ENCODE measurements at places on chromosomes 11 and 22.
A peak's percentile ranks its signal among the peaks of the same experiment; 100 is the strongest.

- peak; percentile 67 for DNase-seq
Measured at GRCh38 chr22:47245786-47246185, 483.3 kb downstream of the TBC1D22A start.

GRCh38 chr11:7528514-7529049, 14.8 kb downstream of the PPFIBP2 start:
- DNase-seq = no peak

- no peak for DNase-seq
Measured at GRCh38 chr11:17722000-17722643, 2.8 kb downstream of the MYOD1 start.

GRCh38 chr11:92804388-92804966, 165.0 kb upstream of the MTNR1B start:
- DNase-seq = no peak

DNA sequence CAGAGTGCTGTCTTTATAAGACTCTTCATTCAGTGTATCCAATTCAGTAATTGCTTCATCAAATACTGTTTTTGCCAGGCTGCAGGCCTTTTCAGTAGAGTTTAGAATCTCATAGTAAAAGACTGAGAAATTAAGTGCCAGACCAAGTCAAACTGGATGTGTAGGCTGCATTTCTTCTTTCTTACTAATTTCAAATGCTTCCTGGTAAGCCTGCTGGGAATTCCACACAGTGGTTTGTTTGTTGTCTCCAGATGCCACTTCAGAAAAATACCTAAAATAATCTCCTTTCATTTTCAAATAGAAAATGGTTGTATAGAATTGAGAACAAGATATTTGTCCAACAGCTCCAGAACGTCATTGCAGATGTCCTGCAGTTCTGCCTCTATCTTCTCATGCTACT, 34.7 kb downstream of the LDHAL6A start:
- no peak for DNase-seq

GRCh38 chr11:70071996-70072395, 6.1 kb upstream of the ANO1 start:
- peak; percentile 67 for DNase-seq

- no peak for DNase-seq
Measured at GRCh38 chr11:63911876-63912275, 5.1 kb downstream of the RCOR2 start.

DNA sequence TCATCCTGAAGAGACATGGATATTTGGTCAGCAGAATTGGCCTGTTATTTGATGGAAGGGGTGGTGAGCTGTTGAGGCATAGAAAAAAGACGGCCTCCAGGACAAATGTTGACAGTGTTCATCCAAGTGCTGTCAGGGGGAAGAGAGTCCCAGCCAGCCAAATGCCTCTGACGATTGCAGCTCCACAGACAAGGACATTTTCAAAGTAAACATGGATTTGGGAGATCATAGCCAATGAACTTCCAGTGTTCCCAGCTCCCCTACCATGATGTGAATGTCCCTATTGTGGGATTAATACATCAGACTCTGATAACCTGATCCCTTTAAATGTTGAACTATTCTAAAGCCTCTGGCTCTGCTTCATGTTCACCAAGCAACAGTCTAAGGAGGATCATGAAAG, 31.2 kb upstream of the PSMA1 start:
- DNase-seq = no peak

- no peak for DNase-seq
Measured at GRCh38 chr11:46912526-46913150, 5.7 kb downstream of the LRP4 start.

DNA sequence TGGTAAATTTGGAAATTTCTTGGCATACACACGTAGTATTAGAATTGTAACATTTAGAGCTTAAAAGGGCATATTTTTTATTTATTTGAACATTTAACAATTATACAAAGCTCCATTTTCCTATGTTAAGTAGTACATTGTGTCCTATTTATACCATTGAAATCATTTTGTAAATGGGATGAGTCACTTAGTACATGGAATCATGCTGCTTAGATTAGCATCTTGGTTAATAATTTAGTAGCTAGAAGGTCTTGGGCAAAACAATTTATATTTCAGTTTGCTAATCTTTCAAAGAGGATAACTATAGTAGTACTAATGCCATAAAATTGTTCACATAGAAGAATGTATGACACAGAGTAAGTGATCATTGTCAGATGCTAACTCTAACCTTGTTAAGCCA, 450.1 kb upstream of the LUZP2 start:
- DNase-seq = no peak

DNA sequence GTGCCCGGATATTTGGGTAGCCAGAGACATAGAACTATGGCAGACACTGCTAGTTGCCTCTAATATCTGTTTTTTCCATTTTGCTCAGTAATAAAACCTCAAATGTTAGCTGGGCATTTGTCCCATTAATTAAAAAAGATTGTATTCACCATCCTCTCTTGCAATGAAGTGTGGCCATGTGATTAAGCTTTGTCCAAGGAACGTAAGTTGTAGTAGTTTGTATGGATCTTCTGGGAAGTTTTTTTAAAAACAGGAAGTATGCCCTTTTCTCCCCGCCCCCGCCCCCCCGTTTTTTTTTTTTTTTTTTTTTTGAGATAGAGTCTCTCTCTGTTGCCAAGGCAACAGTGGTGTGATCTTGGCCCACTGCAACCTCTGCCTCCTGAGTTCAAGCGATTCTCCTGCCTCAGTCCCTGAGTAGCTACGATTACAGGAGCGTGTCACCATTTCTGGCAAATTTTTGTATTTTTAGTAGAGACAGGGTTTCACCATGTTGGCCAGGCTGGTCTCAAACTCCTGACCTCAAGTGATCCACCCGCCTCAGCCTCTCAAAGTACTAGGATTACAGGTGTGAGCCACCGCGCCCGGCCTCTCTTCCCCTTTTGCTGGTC, 1.7 kb upstream of the TMEM135 start:
- DNase-seq = no peak

DNA sequence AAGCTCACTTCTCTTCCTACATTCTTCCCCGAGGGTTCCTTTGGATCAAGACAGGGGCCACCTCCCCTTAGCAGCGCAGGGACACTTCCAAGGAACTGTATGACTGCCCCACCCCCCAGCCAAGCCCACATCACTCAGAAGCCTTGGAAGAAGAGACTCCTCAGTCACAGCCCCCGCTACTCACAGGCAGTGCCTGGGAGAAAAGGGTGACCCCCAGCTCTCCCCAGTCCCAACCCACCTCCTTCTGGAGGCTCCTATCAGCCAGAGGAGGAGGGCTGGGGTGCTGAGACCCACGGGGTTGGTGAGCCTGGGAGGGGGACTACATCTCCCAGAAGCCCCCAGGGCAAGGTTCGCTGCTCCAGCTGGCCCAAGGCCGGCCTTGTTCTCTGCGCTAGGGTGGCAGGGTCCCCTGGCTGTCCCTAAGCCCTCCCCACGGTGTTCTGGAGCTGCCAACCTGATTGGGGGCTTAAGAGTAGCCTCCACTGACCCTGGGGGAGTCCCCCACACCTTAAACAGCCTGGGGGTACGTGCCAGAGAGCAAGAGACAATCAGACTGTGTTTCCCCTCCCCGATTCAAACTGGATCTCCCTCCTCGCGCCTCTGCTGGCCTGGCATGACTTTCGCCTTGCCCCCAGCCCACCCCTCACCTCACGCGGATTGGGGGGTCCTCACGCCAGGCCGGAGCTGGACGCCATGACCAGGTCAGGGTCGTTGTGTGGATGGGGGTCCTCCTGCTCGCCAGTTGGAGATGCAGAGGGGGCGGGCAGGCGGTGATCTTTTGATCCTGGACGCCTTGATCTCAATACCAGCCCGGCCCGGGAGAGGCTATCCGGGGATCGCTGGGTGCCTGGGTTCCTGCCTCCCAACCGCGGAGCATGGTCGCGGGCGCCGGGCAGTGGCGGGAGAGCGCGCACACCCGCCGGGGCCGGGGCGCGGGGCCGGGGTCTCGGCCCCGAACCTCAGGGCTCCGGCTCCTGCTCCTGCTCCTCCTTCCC, 838 bp downstream of the BCL9L start:
- no peak for DNase-seq

- DNase-seq = no peak
Measured at GRCh38 chr11:12897390-12897789, 111.7 kb upstream of the RASSF10 start.

GRCh38 chr11:69467646-69468045, 13.8 kb upstream of the LINC01488 start:
- no peak for DNase-seq

DNA sequence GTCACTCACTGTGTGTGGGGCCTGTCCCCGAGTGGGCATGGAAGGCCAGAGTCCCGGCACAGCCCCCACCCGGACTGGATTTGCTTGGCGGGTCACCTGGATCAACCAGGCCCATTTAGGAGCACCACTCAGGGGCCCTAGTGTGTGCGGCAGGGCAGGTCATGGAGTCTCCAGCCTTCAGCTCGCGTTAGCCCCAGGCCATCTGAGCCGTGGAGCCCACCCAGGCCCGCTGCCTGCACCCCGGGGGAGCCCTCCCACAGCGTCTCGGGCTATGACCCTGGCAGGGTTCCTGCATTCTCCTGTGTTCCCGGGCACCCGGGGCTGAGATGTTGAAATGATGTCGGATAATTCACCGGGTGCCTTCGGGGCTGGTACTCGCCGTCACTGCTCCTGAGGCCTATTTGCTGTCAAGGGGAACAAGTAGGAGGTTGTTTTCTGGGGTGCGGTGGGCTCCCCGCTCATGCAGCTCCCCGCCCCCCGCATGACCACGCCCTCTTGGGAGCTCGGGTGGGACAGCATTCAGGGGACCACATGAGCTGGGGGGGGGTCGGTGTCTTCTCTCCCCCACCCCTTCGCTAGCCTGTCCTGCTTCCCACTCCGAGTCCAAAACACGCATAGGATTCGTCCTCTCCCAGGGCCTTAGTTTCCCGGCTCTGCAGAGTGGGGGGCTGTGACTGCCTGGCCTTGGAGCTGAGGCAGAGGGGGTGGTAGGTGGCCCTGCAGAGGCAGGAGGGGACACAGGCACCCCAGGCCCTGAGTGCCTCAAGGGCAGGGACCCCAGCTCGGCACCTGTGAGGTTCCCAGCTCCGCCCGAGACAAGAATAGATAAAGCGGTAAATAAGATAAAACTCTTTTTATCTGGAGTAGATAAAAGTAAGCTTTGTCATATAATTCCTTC, 77.2 kb downstream of the KCNQ1 start:
- DNase-seq = peak; percentile 77

- no peak for DNase-seq
Measured at GRCh38 chr11:132142554-132142953, 772.1 kb downstream of the NTM start.

DNA sequence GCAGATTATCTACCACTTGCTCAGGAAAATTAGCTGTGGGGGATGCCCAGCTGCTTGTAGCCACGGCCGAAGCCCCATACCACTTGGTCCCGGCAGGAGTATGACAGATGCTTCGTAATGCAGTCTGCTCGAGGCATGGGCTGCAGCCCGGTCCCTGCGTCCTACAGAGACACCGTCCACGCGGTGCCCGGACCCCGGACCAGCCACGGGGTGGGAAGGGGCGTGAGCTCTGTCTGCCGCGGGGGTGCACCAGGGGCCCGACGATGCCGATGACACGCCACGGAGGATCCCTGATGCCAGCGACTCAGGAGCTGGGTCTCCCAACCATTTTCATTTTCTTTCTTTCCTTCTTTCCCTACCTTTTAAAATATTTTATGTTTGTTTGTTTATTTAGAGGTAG, 30.0 kb downstream of the SLC25A17 start:
- DNase-seq = no peak

- DNase-seq = no peak
Measured at GRCh38 chr11:56855217-56855616, 106.7 kb upstream of the OR9G4 start.

DNA sequence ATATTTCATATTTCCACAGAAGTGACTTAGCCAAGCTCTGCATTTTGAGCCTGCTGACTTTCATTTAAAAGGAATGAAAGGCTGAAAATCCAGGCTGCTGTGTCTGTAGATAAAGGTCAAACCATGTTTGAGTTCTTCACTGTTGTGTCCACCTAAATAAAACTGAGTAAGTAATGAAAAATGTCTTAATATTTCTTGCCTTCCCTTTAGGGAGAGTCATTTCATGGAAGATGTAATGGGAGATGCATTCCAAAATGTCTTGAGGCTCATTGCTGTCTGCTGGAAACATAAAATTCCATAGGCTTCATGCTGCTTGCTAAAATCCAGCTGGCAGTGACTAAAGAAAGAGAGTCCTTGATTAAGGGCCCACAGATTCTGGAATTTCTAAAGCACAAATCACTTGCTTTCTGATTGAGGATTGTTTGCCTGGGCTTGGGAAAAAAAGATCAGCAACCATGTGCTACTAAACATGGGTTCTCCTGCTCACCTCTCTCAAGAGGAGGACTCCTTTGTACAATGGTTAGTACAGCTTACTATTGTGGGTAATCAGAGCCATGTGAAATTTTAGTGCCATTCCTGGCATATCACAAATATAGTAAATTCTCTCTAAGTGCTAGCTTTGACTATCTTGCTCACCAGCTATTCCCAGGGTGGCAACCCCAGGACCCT, 56.9 kb downstream of the PANX1 start:
- DNase-seq = no peak

DNA sequence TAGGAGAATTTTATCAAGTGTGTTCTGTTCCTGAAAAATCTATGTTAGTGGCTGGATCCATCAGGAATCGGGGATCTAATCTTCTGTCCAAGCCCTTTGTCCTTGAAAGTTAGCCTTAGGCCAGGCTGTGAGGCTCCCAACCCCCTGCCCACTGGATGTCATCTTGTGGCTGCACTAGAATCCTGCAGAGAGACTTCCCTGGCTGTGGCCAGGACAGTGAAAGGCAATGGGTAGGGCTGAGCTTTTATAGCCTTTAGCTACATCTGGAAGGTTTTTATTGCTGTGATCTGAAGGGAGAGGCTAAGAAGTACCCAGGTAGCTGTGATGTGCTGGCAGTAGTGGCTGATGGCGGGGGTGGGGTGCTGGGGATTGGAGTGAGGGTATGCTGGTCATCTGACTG, 2.1 kb downstream of the OAF start:
- no peak for DNase-seq

- no peak for DNase-seq
Measured at GRCh38 chr22:26756675-26757293, 99.4 kb downstream of the MIAT start.

GRCh38 chr11:130139401-130139800, 20.2 kb upstream of the ST14 start:
- no peak for DNase-seq

DNA sequence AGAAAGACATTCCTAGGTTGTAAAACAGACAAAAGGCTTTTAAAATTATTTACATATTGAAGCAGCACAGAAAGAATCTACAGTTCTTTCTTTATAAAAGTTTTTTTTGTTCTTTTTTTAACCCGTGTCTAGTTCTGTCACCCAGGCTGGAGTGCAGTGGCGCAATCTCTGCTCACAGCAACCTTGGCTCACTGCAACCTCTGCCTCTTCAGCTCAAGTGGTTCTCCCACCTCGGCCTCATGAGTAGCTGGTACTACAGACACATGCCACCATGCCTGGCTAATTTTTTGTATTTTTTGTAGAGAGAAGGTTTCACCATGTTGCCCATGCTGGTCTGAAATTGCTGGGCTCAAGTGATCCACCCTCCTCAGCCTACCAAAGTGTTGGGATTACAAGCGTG, 3.8 kb upstream of the INCENP start:
- DNase-seq = no peak

GRCh38 chr11:26084313-26084712, 247.6 kb upstream of the ANO3 start:
- DNase-seq = no peak

- no peak for DNase-seq
Measured at GRCh38 chr11:33713151-33713855, 12.7 kb upstream of the C11orf91 start.
